ENCODE measurements at places on chromosomes 3 and 15.

DNA sequence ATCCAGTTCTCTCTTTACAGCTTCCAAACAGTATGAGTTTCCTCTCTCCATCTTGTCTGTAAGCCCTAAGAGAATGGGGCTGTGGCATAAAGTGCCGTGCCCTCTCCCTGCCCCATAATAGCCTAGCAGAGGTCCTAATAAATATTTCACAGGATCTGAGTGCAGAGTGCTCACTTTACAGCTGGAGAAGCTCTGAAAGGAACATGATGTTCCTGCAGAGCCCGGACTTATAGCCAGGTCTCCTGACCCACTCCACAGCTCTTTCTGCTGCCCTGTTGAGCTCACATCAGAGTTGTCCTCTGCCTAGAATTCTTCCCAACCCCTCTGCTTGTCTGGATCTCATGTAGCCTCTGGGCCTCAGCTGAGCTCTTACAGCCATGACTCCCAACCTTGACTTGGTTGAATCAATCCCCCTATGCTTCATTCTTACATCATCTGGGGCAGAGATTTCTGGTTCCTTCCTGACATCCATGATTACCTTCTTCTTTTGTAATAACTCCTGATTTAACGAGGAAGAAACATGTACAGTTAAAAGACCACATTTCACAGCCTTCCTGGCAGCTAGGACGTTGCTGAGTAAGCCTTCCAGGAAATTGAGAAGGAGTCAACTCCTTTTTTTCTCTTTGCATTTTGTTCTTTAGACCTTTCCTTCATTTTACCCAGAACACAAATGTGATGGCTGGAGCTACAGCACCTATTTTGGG is 135.3 kb downstream of the RPLP1 start:
- DNase-seq = no peak

DNA sequence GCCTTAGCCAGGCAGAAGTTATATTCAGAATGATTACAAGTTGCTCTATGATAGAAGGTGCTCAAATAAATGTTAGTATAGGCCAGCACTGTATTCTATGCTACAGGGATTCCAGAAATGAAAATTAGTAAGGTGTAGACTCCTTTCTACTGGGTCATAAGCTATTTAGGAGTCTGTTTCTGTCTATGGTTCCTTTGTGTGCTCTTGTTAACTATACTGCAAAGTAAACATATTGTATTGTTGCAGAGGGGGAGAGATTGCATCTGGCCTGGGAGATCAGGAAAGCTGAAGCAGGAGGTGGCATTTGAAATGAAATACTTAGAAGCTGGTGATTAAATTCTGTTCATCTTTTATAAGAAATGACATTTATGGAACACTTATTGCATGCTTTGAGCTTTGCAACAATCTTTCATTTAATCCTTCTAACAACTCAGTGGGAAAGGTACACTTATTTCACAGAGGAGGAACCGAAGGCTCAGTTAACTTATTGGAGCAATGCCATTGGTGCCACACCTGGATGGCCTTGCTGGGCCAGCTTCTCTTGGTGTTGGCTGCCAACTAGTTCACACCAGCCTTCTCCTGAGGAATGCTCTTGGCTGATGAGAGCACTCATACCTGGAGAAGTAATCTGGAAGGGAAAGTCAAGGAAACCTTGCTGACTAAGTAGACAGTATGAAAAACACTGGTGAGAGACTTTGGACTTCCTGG is 39.1 kb downstream of the ABHD5 start:
- DNase-seq = no peak

- DNase-seq = no peak
These were observed 1.8 kb upstream of the STT3B start for GRCh38 chr3:31530960-31531335.

DNA sequence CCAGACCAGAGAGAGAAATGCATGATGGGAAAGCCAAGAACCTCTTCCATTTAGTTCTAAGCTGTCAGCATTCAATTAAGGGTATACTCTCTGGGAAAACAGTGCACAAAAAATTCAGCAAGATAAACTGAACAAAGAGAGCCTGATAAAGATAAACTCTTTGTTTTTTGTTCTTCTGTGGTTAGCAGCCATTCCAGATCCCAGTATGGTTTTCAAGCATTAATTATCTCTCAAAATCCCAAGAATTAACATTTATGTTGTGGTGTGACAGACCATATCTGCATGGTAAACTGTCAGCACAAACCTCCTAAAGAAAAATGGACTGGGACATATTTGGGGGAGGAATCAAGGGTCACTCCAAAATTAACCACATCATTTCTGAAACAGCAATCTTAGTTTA is 124.0 kb upstream of the LRRN1 start:
- no peak for DNase-seq

- no peak for DNase-seq
These were observed 1.3 kb downstream of the DENND4A start for GRCh38 chr15:65790694-65791334.

- no peak for DNase-seq
These were observed 242.8 kb upstream of the LYSMD4 start for GRCh38 chr15:99976000-99976399.

GRCh38 chr15:42108806-42109205 is 14.4 kb upstream of the PLA2G4D start:
- DNase-seq = no peak

GRCh38 chr3:184777566-184778356 is 34.2 kb upstream of the VPS8 start:
- peak; percentile 84 for DNase-seq

- no peak for DNase-seq
These were observed 142.5 kb downstream of the FILIP1L start for GRCh38 chr3:99971761-99972160.

GRCh38 chr3:39273119-39273518 is 6.7 kb downstream of the CX3CR1 start:
- no peak for DNase-seq

DNA sequence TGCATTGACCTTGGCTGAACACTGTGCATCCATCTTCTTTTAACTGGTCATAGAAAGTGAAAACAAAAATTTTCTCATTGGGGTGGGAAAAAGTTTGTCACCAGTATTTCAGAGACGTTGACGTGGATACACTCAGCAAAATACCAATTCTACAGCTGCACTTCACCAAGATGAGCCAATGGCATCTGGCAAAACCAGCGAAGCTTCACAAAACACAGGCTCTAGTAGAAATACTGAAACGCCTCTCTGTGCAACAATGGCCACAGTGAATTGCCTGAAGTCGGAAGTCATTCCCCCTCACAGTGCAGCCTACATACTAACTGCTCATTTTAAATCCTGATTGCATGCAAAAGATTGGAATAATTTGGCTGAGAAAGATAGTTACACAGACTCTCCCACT is 17.0 kb downstream of the PCYT1A start:
- no peak for DNase-seq

DNA sequence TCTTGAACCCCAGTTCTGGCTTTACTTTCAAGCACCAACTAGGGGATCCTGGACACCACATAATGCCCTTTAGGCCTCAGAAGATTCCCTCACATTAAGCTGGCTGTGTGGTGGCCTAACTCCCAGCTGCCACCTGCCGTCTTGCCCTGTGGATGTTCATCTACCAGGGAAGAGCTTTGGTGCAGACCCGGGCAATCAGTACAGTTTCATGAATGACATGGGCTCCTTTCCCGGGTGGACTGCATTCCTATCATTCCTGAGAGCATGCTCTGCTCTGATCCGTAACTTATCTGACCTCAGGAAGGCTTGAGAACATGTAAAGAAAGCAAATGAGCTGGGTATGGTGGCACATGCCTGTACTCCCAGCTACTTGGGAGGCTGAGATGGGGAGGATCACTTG is 50.0 kb upstream of the GSK3B start:
- DNase-seq = no peak

GRCh38 chr15:71313806-71314205 is 198.5 kb downstream of the THSD4 start:
- no peak for DNase-seq

- no peak for DNase-seq
These were observed 154.4 kb downstream of the RPLP1 start for GRCh38 chr15:69606921-69607500.

DNA sequence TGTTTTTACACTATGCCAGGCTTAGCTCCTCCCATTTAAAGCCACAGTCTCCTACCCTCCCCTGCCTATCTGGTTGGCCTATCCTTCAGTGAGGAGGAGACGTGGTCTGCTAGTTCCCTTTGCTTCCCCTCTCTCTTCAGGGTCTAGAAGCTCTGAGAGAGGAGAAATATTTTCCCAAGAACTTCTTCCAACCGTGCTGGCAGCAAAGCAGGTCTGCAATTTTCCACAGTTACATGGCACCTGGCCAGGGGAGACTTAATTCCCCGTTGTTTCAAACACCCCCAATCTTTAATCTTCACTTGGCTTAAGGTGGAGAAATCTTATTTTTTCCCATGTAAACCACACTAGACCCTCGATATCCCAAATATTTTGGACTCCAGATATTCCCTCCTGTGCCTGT is 149.5 kb upstream of the MCTP2 start:
- DNase-seq = no peak

GRCh38 chr3:61226166-61226686 is 25.0 kb downstream of the FHIT start:
- DNase-seq = no peak

DNA sequence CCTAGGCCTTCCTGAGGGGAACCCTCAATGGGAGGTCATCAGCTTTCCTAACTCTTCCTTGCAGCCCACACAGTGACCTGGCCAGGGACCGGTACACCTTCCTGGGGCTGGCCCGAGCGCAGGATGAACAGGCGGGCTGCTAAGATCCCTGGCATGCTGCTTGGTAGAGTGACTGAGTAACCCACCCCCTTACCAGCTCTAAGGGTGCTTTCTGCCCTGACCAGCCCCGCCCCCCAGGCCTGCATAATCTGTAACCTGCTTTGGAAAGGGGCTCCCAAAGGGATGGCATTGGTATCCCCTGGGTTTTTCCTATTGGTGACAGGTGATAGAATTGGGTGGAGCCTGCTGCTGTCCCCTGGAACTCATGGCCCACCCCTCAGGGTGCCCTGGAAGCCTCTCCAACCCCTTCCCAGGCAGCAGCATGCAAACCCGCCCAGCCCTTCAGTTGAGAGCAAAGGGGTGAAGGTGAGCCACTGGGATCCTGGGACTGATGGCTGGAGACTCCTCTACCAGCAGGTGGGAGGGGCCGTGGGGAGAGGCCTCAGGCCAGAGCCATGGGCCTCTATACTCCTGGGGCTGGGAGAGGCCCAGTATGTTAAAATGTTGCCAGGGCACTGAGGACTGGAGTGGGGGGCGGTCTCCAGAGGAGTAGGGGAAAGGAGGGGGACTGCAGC is 11.1 kb upstream of the KIF7 start:
- DNase-seq = no peak

DNA sequence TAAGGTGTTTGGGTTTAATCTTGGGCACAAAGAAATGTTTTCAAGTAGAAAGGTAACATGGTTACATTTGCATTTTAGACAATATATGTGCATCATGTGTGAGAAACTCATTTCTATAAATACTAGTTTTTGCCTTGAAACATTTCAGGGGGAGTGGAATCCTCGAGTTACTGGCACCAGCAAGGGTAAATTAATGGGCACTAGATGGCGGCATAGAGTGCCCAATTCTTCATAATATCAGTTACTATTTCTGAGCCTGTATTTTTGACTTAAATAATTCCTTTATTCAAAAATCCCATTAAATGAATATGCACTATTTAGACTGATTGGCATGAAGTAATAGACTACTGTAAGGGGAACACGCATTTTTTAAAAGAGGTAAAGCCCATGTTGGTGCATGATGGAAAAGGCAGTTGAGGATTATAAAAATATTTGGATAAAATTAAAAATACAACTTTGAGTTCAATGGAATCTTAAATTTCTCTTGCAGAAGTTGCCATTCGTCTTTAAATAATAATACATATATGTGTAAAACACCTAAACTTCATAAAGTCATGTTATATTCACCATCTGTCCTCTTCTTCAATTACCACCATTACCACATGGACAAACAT is 106.3 kb downstream of the ZBTB20 start:
- DNase-seq = peak; percentile 39

- no peak for DNase-seq
These were observed 36.8 kb downstream of the MTMR10 start for GRCh38 chr15:30954674-30955073.

DNA sequence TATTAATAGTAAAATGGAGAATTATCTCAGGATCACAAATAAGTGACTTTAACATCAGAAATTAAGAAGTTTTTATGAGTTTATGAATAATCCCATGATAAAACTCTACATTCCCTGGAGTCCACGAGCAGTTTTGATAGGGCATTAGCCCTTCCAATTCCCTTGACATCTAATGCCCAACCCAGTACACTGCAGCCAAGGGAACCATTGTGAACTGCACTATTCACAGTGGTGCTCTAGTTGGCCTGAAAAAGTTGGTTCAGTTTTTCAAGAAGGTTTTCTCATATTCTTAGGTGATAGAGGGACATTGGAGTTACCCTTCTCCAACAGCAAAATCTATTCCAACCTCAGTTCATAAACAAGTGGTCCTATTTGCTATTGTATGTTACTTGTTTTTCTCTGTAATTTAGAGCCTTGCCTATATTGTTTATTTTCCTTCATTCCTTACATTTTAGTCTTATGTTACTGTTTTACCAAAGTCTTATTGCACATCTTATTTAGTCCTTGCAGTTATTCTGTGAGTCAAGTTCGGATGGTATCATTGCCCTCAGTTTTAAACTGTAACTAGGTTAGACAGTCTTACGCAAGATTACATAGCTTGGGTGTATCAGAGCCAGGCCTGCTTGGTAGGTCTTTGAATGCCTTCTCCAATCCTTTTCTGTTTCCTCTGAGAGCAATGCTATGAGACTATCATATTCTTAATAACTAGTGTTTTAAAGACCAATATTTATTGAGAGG is 57.9 kb upstream of the SAMMSON start:
- no peak for DNase-seq

GRCh38 chr3:24709956-24710355 is 215.3 kb upstream of the THRB start:
- no peak for DNase-seq

GRCh38 chr3:2098398-2099027 is at the start of gene CNTN4:
CNTN4 (plus strand) TSS chr3:2098866.
- peak; percentile 17 for DNase-seq

GRCh38 chr3:125641891-125642290 is 46.6 kb upstream of the OSBPL11 start:
- no peak for DNase-seq

DNA sequence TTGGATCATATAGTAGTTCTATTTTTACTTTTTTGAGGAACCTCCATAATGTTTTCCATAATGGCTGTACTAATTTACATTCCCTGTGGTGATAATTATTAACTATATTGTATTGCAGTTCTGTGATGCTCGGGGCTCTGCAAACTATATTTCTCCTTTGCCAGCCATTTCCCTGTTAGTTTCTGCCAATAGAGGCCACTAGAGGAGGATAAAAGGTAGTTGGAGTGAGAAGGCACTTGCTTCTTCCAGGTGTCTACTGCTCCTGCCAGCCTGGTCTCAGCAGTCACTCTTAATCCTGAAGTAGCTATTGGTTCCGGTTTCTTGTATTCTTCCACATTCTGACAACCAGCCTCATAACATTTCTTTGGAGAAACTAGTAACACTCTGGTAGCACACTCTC is 233.9 kb upstream of the GBE1 start:
- no peak for DNase-seq

DNA sequence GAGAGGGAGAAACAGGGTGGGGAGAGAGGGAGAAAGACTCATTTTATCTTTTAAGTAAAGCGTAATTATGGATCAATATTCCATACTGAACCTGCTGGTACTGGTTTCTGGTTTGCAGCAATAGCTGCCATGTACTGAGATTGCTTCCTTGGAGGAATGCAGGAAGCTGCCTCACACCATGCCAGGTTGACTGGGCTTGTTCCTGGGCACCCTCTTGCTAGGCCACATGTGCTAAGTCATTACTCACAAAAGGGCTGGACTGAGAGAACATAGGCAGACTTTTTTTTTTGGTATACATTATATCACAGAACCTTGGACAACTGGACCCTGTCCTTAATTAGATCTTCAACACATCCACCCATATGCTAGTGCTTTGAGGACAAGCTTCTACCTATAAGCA is 193.4 kb downstream of the ZNF621 start:
- DNase-seq = no peak
